ENCODE measurements at places on chromosomes 6 and 20.

GRCh38 chr6:168387426-168387825, 53.6 kb upstream of the SMOC2 start:
- no peak for DNase-seq

- DNase-seq: no peak
Measured at GRCh38 chr6:156098839-156099238, 643.2 kb upstream of the NOX3 start.

DNA sequence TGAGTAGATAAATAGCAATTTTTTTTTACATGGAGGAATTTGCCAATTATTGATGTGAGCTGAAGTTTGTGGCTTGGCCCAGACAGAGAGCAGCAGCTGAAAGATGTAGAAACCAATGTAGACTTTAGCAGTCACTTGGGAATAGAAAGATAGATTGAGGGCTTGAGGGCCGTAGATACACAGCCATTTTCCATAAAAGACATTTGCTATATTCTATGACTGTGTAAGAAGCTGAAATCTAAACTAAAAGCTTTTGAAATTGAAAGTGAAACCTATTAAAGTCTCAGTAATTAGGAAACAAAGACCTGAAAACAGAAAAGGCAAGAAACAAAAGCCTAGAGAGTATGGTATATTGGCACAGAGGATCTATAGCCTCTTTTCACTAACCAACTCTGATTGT, 332.7 kb downstream of the CENPW start:
- DNase-seq: no peak

GRCh38 chr6:582370-582769, 74.5 kb downstream of the HUS1B start:
- no peak for DNase-seq

- DNase-seq: no peak
Measured at GRCh38 chr6:148885136-148885865, 138.5 kb downstream of the UST start.
